Right forelimb (tissue), 1 donor: ENCODE measurements at places on chromosomes 12 and 14.

GRCh38 chr12:34292736-34293625, 270.7 kb downstream of the ALG10 start:
- no peak for DNase-seq

DNA sequence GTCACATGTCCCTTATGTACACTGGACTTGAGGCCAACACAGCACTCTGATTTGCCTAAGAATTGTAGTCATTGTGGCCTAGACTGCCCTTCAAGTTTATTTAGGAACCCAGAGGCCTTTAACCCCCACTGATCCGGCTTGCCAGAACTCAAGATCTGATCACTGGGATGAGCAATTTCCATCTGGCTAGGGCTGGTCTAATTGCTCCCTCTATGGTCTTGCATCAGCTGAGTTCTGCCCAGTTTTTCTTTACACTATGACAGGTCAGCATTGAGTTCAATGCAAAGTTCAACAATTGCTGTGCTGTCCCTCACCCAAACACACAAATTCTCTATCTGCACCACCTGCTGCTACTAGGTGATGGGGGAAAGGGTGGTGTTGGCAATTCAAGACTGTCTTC, 146.9 kb upstream of the MDGA2 start:
- no peak for DNase-seq

DNA sequence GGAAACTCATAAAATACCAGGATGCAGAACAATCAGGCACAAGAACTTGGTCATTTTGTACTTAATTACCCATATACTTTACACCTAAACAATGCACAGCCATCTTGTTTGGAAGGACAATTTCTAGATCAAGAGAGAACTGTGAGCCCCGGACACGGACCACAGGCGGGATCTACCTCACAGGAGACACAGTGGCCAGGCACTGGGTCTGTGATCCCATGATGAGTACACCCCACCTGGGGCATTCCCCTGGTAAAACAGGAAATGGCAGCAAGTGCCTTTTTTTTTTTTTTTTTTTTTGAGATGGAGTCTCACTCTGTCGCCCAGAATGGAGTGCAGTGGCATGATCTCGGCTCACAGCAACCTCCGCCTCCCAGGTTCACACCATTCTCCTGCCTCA, 15.2 kb downstream of the GOLGA3 start:
- DNase-seq: no peak

- no peak for DNase-seq
Measured at GRCh38 chr12:131452444-131452860, 258.4 kb upstream of the SFSWAP start.

- DNase-seq: no peak
Measured at GRCh38 chr12:131829356-131829747, 1.2 kb downstream of the MMP17 start.

DNA sequence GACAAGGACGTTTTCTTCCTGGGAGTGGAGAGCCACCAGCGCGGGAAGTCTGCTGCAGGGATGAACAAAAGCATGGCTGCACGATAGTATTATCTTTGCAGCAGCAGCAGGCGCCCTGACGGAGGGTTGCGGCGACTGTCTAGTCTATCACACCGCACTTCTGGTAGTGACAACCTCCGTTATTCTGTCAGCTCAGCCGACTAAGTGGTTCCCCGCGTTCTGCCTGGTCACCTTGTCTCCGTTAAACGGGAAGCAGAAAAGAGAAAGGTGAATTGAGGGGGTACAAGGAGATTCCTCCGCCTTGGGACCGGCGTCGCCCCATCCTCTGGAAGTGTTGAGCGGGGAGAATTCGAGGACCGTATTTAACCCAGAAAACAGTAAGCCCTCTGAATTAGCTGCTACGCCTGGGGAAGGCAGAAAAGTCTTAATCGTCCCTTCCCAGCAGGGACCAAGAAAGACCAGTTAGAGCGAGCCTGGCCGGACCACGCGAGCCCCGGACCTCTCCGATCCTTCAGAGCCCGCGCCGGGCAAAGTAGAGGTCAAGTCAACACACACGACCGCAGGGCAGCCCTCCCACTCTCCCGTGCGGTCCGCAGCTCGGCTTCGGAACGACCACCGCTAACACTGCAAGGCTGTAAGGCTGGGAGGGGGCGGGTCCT, 536 bp upstream of the DAAM1 start:
- no peak for DNase-seq

GRCh38 chr12:108981835-108982234, 39.0 kb downstream of the SVOP start:
- no peak for DNase-seq

DNA sequence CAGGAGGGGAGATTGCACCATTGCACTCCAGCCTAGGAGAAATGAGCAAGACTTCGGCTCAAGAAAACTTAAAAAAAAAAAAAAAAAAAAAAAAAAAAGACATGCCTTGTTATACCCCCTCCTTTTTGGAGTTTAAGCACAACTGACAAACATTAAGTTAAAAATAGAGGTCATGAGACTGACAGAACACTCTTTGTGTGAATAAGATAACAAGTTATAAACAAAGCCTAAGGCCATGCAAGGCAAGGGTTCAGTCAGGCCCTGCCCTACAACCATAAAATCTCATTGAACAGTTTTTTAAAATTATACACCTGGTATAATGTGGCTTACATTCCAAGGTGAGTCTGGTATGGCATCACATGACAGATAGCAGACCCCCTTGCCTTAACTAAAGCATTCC, 39.3 kb downstream of the TSPAN19 start:
- DNase-seq: no peak
